ENCODE measurements at places on chromosomes 16 and 17.

- DNase-seq, result no peak
These were observed 803 bp upstream of the TLCD2 start for GRCh38 chr17:1710807-1711553.

DNA sequence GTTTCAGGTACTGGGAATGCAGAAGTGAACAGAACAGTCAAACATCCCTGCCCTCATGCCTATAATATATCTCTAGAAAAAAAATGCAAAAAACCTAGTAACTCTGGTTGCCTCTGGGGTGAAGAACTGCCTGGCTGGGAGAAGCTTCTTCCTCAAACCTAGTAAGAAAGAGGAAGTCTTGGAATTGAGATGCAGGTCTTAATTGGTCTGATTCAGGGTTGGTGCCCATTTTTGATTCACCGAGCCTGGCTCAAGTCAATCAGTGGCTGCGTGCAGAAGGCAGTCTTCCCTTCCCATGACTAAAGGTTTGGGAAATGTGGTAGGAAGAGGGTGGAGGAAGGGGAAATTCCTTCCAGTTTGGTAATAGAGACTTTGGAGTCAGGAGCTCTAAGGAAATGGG lies 22.4 kb downstream of the CDRT15 start:
- DNase-seq, result no peak

DNA sequence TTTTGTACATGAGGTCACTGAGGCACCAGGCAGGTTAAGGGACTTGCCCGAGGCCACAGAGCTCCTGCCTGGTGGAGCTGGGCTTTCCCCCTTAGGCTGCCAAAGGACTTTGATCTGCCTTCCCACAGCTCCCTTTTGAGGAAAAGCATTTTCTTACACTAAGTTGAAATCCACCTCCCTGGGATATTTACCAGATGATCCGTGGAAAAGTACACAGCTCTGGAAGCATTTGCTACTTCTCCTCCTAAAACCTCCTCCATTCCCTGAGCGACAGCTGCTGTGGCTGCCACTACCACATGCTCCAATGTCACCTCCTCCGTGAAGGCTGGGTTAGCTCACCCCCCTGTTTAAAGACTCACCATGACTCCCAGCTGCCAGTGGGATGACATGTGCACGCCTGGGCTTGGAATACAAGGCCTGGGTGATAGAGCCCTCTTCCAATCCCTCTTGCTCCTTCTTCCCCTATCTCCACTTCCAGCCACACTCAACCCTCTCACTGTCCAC lies 1.2 kb upstream of the MPRIP start:
- no peak for DNase-seq

DNA sequence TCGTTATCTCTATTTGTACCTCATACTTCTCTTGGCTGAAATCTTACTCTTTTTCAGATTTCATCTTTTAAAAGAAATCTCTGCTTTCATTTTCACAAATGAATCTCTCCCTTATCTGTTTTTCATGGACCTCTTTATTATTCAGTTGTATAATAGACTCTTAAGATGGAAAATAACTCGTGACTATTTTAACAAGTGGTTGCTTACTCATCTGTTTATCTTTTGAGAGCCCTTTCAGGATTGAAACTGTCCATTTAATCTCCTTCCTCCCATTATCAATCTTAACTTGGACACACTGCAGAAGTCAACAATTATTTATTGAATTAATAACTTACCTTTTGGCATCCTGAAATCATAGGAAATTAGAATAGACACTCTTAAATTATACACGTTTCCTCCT lies 68.8 kb downstream of the ABCA8 start:
- no peak for DNase-seq

- no peak for DNase-seq
These were observed 978.8 kb downstream of the KCNJ18 start for GRCh38 chr17:22671110-22671509.

GRCh38 chr17:80799538-80800480 lies 191.8 kb upstream of the CHMP6 start:
- no peak for DNase-seq

- peak; percentile 90 for DNase-seq
These were observed 20.1 kb downstream of the CD7 start for GRCh38 chr17:82297280-82297713.

GRCh38 chr16:22195695-22196558 lies 10.2 kb upstream of the EEF2K start:
- peak; percentile 74 for DNase-seq

All from T-helper 22 cell (primary cell).